T-helper 1 cell treated with Interleukin-12 subunit alpha and Interleukin-12 subunit beta and Interleukin-4 antibody, amounts not matched to agents 30 ng/mL and 1 ng/mL, for 36 hours (primary cell): ENCODE measurements at places on chromosomes 3 and 15. TPM values are rescaled to one million over a fixed set of nuclear protein-coding genes. Genes with fewer than 3 reads are reported as not detected.

The OIP5 gene
- 14.5 and 17.7 TPM in 2 replicates for total RNA-seq

The SYNPR gene
- total RNA-seq = not detected in 2 replicates

The TMEM212 gene
- not detected in 2 replicates for total RNA-seq

The GUCA1C gene
- total RNA-seq = not detected in 2 replicates

The KBTBD13 gene
- total RNA-seq = not detected in 2 replicates

The EIF1B gene
- total RNA-seq = 35.5 and 36.2 TPM in 2 replicates
